DMS79 treated with DMSO at 0.1 percent for 48 hours (cell line): ENCODE measurements at places on chromosomes 7 and 10.

DNA sequence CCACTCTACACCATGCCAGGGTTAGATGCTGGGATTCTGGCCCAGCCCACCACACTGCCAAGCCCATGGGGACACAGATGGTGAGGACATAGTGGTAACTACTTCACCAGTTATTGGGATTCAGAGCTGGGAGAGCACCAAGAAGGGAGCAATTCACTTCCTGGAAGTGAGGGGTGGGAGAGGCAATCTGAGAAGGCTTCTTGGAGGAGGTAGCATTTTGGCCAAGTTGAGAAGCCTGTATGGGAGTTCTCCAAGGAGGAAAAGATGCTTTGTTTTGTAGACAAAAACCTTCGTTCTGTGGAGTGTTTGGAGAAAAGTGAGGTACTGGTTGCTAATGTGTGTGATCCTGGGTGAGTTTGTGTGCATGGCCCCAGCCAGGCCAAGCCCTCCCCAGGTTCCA lies 3.8 kb upstream of the PRKRIP1 start:
- DNase-seq: no peak

DNA sequence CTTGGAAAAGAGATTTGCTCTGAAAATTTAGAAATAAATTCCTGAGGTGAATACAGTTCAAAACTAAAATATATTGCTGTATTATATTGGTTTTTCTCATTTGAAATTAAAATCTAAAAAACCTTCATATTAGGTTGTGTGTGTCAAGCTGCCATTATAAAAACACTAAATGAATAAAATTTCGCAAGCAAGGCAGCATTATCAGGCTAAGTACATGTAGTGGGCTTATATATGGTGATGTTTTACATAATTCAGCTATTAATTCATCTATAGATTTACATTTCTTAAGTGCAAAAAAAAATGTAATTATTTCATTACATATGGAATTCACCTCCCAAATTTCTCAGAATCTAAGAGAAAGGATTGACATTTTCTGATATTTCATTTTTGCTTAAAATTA lies 5.3 kb downstream of the MEOX2 start:
- DNase-seq: no peak

DNA sequence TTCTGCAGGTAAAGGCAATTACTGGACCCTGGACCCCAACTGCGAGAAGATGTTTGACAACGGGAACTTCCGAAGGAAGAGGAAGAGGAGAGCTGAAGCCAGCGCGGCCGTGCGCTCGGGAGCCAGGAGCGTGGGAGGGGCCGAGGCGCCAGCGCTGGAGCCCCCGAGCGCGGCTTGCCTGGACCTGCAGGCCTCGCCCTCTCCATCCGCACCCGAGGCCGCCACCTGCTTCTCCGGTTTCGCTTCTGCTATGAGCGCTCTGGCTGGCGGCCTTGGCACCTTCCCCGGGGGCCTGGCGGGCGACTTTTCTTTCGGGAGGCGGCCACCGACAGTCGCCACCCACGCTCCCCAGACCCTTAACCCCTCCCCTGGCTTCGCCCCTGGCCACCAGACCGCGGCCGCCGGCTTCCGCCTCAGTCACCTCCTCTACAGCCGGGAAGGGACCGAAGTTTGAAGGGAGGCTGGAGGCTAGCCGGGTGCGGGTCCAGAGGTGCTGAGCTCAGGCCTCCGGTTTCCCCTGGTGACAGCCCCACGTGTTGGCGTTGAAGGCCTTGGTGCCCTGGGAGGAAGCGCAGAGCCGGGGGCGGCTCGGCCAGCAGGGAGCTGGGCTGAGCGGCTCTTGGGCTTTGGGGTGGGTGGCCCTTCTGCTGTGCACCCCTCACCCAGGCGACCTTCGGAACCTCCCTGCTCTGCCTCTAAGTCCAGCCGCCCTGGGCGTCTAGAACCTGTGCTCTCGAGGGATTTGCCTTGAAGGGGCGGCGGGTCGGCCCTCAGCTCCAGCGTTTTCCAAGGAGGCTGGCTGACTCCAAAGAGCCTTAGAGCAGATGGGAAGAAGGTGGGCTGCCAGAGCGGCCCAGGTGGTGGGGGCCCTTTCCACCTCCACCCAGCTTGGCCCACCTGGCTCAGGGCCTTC lies 1.8 kb downstream of the FOXI2 start:
- peak; percentile 23 for DNase-seq

DNA sequence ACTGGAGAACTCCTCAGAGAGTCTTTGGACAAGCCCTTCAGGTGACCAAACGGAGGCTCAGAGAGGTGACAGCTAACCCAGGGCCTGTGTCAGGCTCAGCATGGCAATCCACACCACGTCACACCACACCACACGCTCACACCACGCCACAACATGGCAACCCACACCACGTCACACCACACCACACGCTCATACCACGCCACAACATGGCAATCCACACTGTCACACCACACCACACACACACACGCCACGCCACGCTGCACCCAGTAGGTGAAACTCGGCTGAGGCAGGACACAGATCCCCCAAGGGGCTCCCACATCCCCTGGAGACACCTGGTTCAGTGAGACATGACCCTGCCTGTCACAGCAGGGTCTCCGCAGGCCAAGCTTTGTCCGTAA lies 107.3 kb downstream of the PDGFA start:
- DNase-seq: no peak

DNA sequence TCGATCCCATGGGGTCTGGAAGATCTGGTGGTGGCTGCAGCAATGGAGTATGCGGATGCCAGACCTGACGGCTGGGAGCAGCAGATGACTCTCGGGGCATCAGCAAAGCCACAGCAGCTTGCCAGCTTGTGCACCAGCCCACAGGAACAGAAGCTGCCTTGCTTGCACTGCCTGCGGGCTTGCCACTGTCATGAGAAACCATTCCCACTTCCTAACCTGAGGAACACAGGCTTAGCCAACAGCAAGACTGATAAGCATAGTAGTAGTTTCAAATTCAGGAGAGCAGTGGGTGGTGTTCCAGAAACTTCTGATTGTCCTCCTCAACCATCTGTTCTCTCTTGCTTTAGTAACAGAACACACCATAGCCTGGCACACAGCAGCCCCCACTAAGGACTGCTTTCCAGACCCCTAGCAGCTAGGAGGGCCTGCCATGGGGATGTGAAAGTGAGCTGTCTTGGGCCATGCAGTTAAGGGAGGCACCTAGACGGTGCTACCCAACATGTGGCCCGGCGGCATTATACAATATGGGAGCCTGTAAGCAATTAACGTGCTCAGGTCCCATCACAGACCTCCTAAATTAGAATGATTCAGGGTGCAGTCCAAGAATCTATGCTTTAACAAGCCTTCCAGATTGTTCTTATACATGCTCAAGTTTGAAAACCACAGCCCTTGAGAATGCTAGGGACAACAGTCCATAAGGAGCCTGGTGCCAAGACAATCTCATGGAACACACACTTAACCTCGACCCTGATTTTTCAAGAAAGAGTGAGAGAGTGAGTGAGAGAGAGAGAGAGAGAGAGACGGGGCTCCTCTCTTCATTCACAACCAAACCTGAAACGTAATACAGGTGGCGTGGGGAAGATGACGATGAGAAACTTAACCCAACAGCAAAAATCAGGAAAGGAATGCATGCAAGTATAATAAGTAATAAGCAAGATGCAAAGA lies 7.1 kb downstream of the ANXA11 start:
- DNase-seq: no peak

DNA sequence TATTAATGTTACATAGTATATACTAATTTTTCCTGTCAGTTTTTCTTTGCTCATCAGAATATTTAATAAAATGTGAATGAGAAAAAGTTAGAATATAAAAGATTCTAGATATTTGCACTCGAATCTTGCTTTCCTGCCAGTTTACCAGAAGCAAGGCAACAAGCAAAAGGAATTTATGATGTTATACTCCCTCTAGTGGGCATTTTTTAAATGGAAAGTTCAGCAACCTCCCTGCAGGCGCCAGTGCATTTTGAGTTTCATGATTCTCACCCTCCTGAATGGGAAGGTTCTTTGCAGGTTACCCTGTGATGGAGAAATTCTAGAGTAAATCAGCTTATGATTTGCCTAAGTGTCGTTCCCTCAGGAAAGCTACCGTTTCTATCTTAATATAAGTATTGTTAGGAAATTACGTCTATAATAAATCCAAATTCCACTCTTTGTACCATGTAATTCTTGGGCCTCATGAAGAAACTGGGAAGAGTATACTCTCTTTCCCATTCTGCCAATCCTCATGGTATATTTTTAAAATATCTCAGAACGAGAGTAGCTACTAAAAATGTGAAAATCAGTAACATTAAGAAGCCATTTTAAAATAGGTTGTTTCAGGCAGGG lies 350.0 kb downstream of the CRPPA start:
- DNase-seq: peak; percentile 11

- no peak for DNase-seq
These were observed 553.8 kb upstream of the VSTM2A start for GRCh38 chr7:53988376-53988775.

DNA sequence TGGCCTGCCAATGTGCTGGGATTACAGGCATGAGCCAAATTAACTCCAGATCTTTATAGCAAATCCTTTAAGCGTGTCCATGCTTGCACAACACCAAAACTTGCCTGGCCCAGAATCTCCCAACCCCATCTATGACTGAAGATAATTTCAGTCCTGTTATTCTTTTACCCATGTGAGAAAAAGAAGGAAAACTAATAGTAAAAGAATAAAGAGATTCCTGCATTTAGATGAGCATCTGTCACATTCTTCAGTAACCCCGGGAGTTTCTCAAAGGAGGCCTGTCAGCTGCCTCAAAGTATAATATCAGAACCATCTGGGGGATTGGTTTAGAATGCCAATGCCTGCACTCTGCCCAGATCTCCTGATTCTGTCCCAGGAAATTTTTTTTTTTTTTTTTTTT lies 158.1 kb upstream of the KMT2E start:
- DNase-seq: no peak

GRCh38 chr10:107169516-107169915 lies 5.0 kb upstream of the SORCS1 start:
- DNase-seq: no peak

DNA sequence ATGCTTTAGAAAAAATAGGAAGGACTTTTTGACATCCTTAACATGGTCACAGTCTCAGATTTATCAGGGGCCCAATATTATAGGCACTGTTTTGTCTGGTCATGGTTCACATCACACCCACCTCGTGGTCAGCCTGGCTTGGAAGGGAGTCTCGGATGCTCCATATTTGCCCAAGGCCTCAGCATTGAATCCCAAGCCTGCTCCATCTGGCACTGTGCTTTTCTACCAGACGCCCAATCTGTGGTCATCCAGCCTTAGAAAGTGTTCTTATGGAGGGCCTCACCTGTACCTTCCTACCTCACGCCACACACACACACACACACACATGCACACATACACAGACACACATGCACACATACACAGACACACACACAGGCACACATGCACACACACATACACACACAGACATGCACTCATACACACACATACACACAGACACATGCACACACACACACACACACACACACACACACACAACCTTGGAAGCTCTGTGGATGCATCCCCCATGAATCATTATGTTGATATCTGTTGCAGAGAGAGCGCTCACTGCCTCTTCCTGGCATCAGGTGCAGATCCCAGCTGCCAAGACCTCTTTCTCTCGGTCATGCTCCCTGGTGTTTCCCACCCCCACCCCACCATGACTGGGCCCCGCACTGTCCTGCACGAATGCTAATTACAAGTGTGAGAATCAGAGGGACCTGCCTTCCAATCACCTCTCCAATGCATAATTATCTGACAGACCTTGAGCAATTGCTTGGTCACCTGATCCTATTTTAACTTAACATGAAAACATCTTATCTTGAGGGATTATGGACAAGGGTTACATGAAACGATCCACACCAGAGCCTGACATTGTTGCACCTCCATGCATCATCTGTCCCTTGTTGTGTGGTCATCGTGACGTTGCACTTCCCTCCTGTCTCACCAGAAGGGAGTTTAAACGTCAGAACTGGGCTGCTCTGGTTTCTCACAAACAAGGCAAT lies 122.7 kb upstream of the TMEM72 start:
- DNase-seq: no peak

GRCh38 chr7:104791080-104791479 lies 222.9 kb upstream of the KMT2E start:
- DNase-seq: no peak

DNA sequence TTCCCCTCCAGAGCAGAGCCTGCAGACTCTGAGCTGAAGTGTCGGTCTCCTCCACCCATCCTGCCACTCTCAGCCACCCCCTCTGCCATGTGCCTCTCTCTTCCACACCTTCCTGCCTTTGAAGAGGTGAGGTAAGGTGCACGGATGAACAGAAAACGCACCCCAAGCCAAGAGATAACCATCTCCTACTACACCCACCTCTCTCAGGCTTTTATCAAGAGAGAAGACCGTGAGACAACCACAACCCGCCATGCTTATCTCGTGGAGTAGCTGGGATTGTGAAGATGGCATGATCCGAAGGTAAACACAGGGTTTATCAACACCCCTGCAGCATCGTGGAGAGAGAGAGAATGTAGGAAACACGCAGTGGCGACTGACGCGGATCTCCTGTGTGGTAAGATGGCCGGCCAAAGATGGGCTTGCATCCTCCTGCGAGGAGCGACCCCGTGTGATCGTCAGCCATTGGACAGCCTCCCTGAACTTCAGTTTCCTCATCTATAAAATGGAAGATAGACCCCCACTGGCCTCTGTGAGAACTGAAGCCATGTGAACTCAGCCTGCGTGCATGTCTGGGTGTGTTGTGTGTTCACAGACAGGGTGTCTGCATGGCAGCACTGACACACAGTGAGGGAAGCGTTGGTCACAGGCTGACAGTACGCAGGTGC lies 219.0 kb downstream of the DIP2C start:
- no peak for DNase-seq

GRCh38 chr7:23334482-23335056 lies 35.4 kb downstream of the MALSU1 start:
- DNase-seq: peak; percentile 91

- DNase-seq: no peak
These were observed 85.4 kb downstream of the ZNF777 start for GRCh38 chr7:149375234-149376008.

GRCh38 chr10:102773320-102773719 lies 29.6 kb downstream of the WBP1L start:
- no peak for DNase-seq

GRCh38 chr7:118324790-118325449 lies 100.4 kb downstream of the ANKRD7 start:
- DNase-seq: no peak

- peak; percentile 2 for DNase-seq
These were observed 38.6 kb downstream of the NEBL start for GRCh38 chr10:20858292-20859124.
